ENCODE measurements at places on chromosomes 3 and 15.
A peak's percentile ranks its signal among the peaks of the same experiment; 100 is the strongest.

GRCh38 chr15:33021806-33022389, 172.6 kb downstream of the FMN1 start:
- peak; percentile 34 for DNase-seq

DNA sequence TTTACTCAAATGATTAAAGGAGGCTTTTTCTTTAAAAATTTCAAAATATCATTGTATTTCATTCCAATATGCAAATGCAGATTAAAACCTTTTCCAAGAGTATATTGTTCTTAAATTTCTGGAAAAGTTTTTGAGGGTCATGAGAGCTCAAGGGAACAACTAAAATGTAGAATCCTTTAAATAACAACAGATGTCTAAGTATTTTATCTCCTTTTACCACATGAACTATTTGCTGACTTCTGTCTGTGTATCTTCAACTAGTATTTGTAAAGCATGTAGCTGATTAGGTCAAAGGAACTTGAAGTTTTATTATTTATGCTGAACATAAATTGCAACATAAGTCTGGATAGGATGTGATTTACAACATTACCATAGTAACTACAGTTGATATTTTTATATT, 402.6 kb downstream of the CNTN6 start:
- no peak for DNase-seq

DNA sequence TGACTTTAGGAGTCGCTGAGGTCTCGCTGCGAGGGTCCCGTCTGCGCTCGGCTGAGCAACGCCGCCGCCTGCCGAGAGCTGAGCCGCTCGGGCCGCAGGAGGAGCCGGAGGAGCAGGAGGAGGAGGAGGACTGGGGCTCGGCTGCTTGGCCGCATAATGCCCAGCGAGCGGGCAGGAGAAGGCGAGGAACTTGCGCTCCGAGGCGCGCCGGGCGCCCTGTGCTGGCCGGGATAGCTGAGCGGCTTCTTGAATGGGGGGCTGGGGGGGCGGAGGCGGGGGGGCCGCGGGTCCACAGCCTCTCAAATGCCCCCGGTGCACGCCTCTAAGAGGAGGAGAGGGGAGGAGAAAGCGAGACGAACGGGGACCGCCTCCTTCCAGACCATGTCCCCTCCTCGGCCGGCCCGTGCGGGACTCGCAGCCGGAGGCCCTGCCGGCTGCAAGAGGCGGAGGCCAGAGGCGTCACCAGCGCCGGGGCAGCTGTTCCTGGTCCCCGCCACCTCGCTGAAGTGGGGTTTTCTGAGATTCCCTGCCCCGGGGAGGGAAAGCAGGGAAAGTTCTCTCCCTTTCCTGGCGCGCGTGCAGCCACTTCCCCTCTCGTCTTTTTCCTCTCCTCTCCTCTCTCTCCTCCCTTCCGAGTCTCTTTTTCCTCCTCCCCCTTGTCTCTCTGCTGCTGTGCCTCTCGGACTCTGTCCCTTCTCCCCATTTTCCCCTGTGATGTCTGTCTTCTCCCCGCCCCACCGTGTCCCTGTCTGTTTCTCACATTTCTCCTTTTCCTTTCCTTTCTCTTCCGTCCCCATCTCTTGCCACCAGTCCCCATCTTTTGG, at the start of gene ADAMTS9:
ADAMTS9 (minus strand) TSS at position 220 of the 824 bp plus-strand sequence. CDS start 343 bp downstream, outside the sequence.
- DNase-seq = peak; percentile 56

DNA sequence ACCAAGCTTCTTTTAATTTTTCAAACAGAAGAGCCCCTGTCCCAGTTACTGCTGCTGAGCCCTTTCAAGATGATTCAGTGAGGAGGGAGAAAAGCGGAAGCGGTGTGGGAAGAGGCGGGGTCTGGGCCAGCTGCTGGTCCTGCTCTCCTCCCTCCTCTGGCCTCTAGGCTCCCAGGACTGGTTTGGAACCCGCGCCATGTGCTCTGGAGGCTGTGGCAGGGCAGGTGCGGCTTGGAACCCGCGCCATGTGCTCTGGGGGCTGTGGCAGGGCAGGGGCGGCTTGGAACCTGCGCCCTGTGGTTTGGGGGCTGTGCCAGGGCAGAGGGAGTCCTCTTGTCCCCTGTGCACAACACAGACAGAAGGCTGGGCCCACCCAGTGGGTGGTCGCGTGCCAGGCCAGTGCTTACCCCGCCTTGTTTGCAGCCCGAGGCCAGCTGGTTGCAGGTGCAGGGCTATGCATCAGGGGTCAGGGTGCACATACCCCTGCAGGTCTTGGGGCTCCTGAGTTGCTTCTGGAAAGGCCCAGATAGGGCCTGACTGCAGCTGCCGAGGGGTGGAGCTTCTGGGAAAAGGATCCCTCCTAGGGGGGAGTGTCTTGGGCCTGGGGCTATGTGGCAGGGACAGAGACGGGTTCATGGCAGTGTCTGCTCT, 12.2 kb downstream of the ALG1L2 start:
- DNase-seq = no peak

Data from astrocyte (in vitro differentiated cells and primary cell).